Left ventricle myocardium inferior (tissue), 1 donor: ENCODE measurements at places on chromosomes 7 and 10.

GRCh38 chr10:85187047-85187446, 858.7 kb downstream of the CCSER2 start:
- no peak for DNase-seq

DNA sequence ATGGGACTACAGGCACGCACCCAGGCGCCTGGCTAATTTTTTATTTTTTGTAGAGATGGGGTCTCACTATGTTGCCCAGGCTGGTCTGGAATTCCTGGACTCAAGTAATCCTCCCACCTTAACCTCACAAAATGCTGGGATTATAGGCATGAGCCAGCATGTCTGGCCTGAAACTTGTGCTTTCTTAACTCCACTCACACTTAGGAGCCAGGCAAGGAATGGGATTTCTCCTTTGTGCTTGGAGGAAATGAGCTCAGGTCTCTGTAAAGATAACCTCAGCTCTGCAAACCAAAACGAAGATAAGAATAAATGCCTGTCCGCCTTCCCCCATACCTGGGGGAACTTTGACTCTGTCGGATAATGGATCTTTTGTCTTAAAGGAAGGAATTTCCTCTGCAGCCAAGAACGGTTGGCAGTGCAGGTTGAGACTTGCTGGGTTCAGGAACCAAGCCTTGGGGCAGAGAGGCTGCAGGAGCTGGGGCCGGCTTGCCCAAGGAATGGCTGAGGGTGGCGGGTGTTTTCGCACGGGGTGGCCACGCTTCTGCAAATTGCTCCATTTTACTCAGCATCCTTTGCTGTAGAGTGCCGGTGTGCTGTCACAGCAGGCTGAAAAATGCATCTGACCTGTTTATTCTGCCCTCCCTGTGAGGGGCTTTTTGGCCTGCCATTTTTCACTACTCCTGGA, 174.2 kb downstream of the KIAA1217 start:
- DNase-seq = no peak

DNA sequence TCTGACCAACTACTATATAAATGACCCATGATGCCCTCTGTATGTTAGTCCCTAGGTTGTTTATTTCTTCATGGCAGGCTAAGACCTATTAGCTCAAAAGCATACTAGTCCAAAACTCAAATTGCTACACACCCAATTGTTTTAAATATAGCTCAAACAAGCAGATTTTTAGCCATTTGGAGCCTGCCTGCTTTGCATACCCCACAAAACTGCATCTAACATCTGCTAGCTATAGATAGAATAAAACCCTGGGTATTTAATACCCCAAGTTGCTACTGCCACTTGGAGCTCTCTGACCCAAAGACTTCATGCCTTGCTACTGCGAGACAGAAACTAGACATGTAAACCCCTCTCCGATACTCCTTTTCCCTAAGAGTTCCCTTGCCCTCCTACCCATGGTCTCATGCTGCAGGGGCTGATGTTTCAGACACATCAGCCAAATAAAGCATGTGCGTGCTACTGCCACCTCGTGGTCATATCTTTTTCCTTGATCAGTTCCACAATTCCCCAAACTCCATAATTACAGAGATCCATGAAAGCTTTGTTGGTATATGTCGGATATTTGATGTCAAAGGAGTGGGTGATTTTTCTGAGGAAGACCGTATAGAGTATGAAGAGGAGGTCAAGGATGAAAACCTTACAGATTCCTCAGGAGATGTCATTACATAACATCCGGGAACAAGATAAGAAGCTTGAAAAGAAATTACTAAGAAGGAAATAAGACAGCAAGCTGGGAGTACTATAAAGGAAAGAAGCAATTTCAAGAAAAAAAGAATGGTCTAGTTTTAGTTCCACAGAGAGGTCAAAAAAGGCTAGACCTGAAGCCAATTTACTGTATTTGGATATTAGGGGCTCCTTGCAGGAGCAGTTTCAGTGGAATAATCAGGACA, 386.6 kb downstream of the SH2D4B start:
- DNase-seq = no peak

- no peak for DNase-seq
Observed at GRCh38 chr7:42614636-42615035, 297.2 kb downstream of the C7orf25 start.

DNA sequence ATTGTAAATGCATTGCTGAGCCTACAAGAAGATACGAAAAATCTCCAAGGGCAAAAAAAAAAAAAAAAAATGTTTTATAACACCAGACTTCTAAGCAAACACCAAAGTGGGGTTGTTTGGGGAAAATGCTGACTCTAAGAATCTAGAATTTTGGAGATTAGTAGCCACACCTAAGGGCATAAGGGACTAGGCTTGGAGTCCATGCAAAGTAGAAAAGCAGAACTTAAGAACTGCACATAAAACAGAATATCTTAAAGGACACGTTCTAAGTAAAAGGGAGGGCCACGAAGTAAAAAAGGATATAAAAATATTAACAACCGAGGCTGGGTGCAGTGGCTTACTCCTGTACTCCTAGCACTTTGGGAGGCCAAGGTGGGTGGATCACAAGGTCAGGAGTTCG, 269.8 kb upstream of the AUTS2 start:
- DNase-seq = no peak

DNA sequence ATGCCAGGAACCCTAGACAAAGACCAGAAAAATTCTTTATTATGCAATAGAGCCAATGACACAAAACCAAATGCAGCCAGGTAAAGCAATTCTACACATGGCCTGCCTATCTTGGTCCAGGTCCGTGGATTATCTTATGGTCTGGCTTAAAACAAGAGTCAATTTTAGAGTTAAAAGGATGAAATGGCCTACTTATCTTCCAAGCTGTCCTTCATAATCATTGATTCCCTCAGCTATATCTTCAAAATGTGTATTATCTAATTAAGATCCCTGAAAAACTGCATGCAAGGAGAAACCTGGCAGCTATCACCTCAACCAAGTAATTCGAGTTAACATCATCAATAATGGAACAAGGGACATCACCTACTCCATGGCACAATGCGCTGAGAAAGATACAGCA, 479.4 kb upstream of the NRP1 start:
- no peak for DNase-seq

GRCh38 chr10:5284311-5285057, 80.3 kb upstream of the UCN3 start:
- DNase-seq = no peak

DNA sequence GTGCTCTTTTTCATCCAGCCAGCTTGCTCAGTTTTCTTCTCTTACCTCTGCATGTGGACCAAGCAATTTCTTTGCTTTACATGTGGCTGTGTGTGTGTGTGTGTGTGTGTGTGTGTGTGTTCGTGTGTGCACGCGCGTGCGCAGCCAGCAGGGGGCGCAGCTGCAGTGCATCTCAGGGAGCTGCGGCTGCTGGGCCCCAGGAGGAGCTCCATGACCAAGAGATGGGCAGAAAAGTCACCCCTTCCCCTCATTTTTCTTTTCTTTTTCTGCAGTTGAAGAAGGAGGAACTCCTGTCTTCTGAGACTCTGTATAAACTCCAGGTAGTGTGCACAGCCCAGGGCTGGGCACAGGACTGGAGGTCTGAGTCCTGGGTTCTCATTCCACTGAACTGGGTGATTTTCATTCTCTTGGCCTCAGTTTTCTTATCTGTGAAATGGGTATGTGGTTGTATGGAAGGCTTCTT, 41.8 kb downstream of the BLNK start:
- DNase-seq = peak; percentile 70

DNA sequence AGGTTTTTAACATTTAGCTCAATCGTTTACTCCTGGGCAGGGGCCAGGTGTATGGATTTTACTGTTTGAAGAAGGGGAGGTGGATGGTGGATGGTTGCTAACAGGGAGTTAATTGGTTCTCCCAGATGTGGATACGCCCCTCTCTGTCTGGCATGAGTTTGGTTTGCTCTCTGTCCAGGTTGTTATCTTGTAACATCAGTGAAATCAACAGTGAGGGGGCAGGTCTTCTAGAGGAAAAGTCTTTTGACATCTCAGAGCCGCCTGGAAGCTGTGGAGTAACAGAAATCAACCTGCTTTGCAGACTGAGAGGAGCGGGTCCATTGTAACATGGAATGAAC, 243.4 kb downstream of the MGMT start:
- DNase-seq = no peak

- no peak for DNase-seq
Observed at GRCh38 chr7:16815001-16815400, 10.2 kb upstream of the AGR2 start.

DNA sequence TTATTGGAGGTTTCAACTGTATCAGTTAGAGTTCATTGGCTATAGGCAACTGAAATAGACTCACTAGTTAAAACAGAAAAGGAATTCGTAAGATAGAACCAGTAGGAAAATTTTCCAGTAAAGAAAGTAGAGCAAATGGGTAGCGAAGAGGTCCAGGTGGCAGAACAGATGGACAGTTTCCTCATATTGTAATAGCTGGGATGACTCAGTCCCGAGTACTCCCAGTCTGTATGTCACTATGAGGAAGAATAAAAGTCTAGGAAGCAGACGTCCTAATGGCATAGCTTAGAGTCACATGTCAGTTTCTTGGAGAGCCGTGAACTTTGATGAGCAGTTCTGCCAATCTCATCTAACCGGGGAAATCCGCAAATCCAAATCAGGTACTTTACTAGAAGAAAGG, 95.3 kb downstream of the RNF32 start:
- DNase-seq = no peak

DNA sequence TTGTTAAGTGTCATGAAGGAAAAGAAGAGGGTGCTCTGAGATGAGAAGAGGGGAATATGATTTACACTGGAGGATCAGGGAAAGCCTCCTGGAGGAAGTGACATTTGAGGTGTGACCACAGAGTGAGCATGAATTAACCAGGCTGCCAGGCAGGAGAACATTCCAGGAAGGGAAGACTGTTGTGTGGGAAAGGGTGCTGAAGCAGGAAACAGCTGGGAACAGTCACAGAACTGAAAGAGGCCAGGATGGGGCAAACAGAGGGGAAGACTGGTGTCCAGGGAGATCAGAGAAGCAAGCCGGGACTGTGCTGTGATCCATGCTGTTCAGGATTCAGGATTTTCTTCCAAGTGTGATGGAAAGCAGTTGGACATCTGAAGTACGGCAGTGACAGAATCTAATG, 14.9 kb downstream of the HIPK2 start:
- no peak for DNase-seq
